ENCODE measurements at places on chromosomes 6 and 20.
A peak's percentile ranks its signal among the peaks of the same experiment; 100 is the strongest.

DNA sequence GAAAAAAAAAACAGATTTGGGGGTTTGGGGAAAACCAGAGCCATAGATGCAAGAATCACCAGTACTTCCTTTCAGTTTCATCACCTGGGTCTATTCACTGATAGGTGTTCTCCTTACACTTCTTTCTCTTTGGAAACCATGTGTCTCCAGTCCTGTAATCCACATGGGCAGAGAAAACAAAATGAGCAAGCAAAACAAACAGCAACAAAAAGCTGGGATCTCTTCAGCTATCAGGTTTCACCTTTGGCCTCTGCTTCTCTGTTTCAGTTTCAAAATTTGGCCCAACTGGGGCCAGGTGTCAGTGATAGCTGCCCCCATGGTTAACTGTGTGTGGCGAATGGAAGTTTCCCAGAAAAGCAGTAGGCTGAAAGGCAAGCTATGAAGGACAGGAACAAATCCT, 220.0 kb upstream of the THBS2 start:
- no peak for DNase-seq

GRCh38 chr6:70107852-70108629, 194.8 kb downstream of the COL9A1 start:
- DNase-seq = peak; percentile 37

GRCh38 chr20:24405810-24406209, 63.6 kb upstream of the SYNDIG1 start:
- no peak for DNase-seq

DNA sequence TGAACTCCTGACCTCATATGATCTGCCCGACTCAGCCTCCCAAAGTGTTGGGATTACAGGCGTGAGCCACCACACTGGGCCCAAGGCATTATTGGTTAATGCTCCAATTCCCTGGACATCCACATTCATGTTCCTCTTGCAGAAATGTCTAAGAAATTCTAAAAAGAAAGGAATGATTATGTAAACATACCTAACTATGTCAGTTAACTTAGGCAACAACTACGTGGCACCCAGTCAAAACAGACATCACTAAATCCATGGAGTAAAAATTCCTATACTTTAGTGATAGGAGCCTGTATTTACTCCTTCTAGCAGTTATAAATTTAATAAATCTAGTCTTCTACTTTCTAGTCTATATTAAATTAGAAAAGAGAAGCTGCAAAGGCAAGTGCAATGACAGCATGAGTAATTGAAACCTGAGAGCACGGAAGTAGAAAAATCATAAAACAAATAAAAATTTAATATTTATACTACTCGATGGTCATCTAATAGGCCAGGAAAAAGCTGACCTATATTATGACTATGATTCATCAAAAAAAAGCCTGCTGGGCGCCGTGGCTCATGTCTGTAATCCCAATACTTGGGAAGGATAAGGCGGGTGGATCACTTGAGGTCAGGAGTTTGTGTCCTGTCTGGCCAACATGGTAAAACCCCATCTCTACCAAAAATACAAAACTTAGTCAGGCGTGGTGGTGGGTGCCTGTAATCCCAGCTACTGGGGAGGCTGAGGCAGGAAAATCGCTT, 4.2 kb downstream of the AHI1 start:
- no peak for DNase-seq

DNA sequence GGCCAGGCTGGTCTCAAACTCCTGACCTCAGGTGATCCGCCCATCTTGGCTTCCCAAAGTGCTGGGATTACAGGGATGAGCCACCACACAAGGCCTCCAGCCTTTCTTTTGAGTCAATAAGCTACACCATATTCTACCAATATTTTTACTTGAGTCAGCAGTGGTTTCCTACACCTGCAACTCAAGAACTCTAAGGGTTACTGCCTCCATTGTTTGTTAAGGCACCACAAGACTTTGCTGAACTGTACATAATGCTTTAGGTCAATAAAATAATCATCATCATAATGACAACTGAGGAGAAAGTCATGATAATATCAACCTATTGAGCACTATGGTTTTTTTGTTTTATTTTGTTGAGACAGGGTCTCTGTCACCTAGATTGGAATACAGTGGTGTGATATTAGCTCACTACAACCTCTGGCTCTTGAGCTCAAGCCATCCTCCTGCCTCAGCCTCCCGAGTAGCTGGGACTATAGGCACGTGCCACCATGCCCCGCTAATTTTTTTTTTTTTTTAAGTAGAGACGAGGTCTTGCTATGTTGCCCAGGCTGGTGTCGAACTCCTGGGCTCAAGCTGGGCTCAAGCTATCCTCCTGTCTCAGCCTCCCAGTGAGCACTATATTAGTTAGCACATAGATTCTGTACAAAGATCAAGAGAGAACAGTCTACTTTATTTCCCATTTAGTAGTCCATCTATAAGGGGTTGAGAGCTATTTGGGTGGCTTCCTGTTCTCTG, 34.9 kb upstream of the ZMYND8 start:
- no peak for DNase-seq

DNA sequence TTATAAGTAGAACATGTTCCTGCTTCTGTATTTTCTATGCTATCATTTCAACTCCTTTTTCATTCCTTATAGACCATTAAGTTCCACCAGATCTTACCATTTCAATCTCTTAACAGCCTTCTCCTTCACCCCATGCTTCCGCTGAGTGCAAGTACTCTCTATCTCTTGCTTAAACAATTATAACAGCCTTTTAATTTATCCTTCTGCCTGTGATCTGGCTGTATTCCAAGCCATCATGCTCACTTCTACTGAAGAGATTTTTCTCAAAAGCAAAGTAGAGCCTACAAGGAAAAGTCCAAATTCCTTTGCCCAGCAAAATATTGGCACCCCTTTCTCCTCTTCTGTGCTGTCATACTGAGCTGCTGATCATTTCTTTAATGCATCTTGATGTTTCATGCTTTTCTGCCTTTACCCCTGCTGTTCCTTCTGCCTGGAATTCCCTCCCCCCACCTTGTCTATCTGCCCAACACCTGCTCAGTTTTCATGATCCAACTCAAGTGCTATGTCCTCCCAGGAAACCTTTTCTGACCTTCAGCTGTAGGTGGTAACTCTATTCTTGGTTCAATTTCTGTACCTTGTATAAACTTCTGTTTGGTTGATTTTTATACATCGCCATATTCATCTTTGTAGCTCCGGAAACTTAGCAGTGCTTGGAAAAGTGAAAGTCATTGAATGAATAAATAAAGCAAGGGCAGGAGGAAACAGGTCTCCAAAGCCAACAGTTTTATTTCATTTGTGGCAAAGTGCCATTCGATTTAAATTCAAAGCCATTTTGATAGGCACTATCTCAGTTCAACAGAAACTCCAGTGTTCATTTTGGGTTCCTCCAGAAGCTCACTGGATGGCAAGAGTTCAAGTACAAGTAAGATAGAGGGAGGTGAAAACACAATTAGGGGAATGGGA, 10.5 kb upstream of the BMP2 start:
- DNase-seq = no peak

DNA sequence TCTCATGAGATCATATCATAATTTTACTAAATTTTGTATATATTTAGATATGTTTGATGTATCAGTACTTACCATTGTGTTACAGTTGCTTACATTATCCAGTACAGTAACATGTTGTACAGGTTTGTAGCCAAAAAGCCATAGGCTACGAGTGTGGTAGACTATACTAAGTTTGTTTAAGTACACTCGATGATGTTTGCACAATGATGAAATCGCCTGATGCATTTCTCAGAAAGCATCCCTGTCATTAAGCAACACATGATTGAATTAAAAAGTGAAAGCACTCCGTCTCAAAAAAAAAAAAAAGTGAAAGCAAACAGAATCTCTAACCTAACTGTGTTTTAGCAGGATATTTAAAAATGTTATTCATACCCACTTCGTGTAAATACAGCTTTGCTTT, 104.9 kb upstream of the TFAP2D start:
- DNase-seq = no peak

DNA sequence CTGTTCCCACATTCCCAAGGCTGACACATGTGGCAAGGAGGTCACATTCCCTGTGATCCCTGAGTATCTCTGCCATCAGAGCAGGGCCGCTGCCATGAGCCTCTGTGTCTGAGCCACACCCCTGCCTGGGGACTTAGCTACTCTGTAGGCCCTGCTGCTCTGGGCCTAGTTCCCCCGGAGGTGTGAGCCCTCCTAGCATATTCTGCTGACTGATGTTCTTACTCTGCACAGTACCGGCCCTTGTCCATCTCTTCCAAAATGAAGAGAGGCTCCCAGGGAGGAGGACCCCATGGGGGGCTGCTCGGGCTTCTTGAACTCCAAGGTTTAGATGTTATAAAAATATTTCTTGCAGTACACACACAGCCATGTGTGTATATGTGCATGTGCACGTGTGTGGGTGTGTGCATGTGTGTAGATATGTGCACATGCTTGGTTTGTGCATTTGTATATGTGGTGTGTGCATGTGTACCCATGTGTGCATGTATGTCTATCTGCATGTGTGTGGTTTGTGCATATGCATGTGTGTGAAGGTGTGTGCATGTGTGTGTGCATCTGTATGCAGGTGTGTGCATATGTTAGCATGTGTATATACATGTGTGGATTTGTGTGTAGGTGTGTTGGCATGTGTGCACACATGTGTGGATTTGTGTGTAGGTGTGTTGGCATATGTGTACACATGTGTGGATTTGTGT, 101.2 kb downstream of the ERMARD start:
- DNase-seq = no peak

GRCh38 chr6:74749211-74750147, 456.4 kb downstream of the COL12A1 start:
- no peak for DNase-seq

GRCh38 chr6:170366248-170366960, 59.8 kb downstream of the FAM120B start:
- DNase-seq = no peak

- DNase-seq = no peak
Measured at GRCh38 chr20:31644701-31645100, 7.0 kb downstream of the COX4I2 start.

- no peak for DNase-seq
Measured at GRCh38 chr20:60170116-60170515, 211.9 kb downstream of the CDH26 start.

DNA sequence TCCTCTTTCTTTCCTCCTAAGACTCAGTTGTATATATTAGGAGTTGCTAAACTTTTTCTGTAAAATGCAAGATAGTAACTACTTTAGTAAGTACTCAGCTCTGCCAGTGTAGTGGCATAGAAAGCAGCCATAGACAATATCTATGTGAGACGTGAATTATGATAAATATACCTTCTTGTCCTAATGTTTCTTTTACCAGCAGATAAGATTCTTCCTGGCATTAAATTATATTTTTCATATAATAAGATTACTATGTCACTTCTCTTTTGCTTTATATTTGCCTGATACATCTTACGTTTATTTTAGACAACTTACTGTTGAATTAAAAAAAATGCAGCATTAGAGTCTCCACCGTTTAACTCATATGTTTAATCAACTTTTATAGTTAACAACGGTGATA, 51.7 kb downstream of the HDGFL1 start:
- DNase-seq = no peak

- DNase-seq = peak; percentile 23
Measured at GRCh38 chr6:113662688-113663333, 194.3 kb upstream of the MARCKS start.

DNA sequence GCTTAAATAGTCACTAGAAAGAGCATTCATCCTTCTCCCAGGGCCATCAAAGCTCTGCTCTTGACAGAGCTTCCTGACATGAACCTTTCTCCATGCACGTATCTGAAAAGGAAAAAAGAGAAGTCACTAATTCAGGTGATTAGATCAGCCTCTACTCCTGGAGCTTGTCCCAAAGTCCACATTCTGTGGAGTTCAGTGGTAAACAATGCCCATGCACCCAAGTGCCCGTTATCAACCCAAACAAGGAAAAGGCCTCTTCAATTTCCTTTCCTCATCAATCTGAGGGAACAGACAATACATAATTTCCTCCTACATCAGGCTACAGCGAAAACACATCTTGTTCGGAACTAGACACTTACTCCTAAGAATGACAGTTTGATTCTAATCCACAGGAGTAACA, 129.2 kb upstream of the PCSK2 start:
- no peak for DNase-seq

DNA sequence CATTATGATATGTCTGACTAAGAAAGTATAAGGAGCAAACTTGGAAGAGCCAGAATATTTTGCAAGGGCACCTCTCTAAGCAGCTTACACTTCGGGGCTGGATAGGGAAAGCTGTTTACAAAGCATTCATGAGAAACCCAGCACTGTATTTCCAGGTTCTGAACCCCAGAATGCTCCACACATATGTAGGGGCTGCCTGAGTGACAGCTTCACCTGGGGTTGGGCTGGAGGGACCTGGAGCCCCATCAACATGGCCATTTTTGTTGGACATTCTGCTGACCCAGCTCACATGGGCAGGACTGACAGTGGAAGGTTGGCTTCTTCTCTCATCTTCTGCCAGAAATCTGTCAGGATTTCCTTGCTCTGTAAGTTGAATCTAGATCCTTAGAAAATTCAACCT, 197.1 kb upstream of the SSTR4 start:
- no peak for DNase-seq

- no peak for DNase-seq
Measured at GRCh38 chr6:23790756-23791155, 335.3 kb upstream of the NRSN1 start.

DNA sequence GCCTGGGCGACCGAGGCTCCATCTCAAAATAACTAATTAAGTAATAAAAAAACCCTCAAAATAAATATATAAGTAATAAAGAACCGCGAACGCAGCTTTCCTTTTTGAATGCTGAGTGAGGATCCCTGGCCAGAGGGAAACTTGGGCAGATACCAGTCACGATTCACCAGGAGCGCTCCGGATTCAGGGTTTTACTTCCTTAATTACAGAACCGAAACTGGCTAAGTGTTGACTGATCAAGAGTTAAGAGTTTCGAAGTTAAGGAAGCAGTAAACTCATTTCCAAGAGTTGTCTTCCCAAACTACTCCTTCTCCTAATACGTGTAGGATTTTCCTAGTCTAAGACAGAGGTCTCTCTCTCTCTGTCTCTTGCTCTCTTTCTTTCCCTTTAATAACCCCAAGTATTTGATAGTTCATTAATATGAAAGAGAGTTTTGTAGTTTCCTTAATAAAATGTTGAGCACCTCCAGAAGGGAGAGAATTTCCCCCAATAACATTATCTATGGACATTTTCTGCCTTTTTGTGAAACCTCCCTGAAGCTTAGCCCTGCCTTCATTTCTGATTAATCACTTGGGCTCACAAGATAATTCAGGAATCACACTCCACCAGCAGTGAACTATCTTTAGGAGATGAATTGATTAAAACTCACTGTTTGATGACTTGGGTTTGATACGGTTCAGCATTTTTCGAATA, 61.4 kb upstream of the ZNF217 start:
- no peak for DNase-seq

Data from GM13977 (cell line).